Stimulated activated CD4-positive, alpha-beta T cell treated with anti-CD3 and anti-CD28 coated beads, Interleukin-4, amount 100 ng/mL, for 4 hours (primary cell): ENCODE measurements at places on chromosomes 5 and 9.

DNA sequence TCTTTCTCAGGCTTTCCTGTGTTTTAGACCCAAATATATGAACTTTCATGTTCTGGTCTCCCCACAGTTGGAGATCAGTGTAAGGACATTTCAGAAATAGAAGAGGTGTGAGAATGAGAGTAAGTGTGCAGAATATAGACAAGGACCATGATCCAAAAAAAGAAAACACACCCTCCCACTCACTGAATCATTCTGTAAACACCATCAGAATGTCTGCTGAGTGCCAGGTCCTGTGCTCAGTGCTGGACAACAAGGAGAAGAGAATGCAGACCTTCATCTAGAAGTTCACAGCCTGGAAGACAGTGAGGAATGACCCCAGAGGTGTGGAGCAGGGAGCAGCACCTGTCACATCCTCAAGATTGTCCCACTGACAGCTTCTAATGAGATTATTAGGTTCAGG lies 19.1 kb upstream of the SH3RF2 start:
- DNase-seq = no peak

DNA sequence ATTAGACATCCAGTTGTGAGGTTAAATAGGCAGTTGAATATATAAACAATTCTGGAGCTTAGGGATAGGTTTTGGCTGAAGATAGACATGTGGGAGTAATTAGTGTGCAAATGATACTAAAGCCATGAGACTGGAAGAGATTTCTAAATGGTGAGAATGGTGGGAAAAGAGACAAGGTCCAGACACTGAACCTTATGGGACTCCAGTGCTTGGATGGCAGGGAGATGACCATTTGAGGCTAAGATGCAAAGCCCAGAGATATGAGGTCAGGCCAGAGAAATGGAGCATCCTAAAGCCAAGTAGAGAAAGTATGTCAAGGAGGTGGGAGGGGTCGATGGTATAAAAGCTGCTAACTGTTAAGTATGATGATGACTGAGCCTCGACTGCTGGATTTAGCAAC lies 115.6 kb downstream of the SEMA5A start:
- no peak for DNase-seq

- no peak for DNase-seq
Measured at GRCh38 chr5:174706997-174707572, 17.3 kb upstream of the MSX2 start.

- DNase-seq = no peak
Measured at GRCh38 chr9:131349522-131349880, 44.4 kb upstream of the PRRC2B start.

GRCh38 chr5:95235439-95235982 lies 49.4 kb downstream of the MCTP1 start:
- no peak for DNase-seq

GRCh38 chr5:142181096-142181495 lies 72.5 kb downstream of the NDFIP1 start:
- DNase-seq = no peak

GRCh38 chr5:180041301-180042274 lies 30.0 kb downstream of the RNF130 start:
- DNase-seq = no peak

- DNase-seq = no peak
Measured at GRCh38 chr9:20524776-20525175, 97.5 kb downstream of the MLLT3 start.
